Ovary (tissue), 10 donors: ENCODE measurements at places on chromosomes 11 and 22.

GRCh38 chr11:4704054-4704789 lies at the start of gene MMP26:
MMP26 (plus strand) TSS chr11:4704784.
- H3K36me3 ChIP-seq, result no peaks in the 10 kb centered on the region
- no peaks in the 10 kb centered on the region for H3K27me3 ChIP-seq
- H3K27ac ChIP-seq, result no peak within 1 kb of the TSS
- no peaks in the 10 kb centered on the region for H3K4me1 ChIP-seq
- no peak within 1 kb of the TSS for H3K4me3 ChIP-seq

DNA sequence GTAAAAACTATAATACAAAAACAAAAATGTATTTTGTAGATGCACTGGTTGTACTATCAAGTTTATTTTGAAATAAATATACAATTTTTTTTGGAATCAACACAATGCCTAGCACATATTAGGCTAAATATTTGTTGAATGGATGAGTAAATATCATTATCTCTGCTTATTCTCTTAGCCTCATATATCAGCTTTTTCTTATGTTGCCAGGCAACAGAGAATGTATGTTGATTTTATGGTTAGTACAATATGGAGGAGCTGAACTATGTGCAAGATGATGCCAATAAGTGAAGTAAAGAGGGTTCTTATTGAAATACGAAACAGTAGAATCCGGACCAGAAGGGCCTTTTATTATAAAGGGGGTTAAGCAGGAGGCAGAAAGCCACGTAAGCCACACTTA lies 94.9 kb downstream of the FAR1 start:
- no peak for DNase-seq
- no peaks in the 10 kb centered on the region for H3K4me1 ChIP-seq
- no peak overlapping the region for H3K4me3 ChIP-seq
- H3K27me3 ChIP-seq, result no peaks in the 10 kb centered on the region

- H3K36me3 ChIP-seq, result no peaks in the 10 kb centered on the region
- peak; percentile 40 for DNase-seq
- H3K4me1 ChIP-seq, result peaks cover 24% of the 10 kb centered on the region
- no peaks in the 10 kb centered on the region for H3K27me3 ChIP-seq
- H3K27ac ChIP-seq, result peak overlapping the region; percentile 67
Observed at GRCh38 chr22:28917747-28918549, 34.6 kb downstream of the ZNRF3 start.

- no peaks in the 10 kb centered on the region for H3K27me3 ChIP-seq
- no peak overlapping the region for H3K27ac ChIP-seq
- H3K4me1 ChIP-seq, result no peaks in the 10 kb centered on the region
Observed at GRCh38 chr22:32979606-32980005, 78.6 kb downstream of the SYN3 start.

- H3K27ac ChIP-seq, result no peak overlapping the region
- no peaks in the 10 kb centered on the region for H3K36me3 ChIP-seq
- H3K4me1 ChIP-seq, result no peaks in the 10 kb centered on the region
- peak; percentile 36 for DNase-seq
Observed at GRCh38 chr11:33802194-33802950, 28.1 kb upstream of the FBXO3 start.

- no peaks in the 10 kb centered on the region for H3K36me3 ChIP-seq
- no peaks in the 10 kb centered on the region for H3K4me1 ChIP-seq
- no peak overlapping the region for H3K4me3 ChIP-seq
- H3K27ac ChIP-seq, result no peak overlapping the region
- H3K27me3 ChIP-seq, result no peaks in the 10 kb centered on the region
Observed at GRCh38 chr11:19818619-19819018, 106.0 kb downstream of the NAV2 start.

DNA sequence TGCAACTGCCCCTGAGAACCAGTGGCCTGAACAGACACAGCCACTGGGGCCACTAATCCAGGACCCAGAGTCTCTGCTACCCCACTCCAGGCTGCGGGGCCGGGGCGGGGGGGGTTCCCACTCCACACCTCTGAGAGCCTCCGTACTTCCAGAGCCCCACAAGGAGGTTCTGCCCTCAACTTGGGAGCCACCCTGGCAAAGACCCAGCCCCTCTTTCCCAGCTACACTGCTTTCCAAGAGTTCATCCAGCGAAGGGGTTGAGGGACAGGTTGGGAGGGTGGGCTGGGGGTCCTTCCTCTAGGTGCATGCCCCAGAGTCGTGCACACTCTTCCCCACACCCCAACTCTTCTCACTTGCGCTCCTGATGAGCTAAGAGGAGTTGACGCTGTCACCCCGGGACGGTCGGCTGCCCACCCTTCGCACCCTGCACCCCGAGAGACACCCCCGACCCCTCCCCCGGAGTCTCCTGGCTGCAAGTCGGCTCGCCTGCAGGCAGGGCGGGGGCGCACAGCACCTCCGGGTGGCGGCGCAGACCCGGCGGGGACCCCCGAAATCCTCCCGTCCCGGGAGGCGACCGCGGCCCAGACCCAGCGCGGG lies 531 bp downstream of the RAB3IL1 start:
- H3K27ac ChIP-seq, result peak overlapping the region; percentile 91
- no peaks in the 10 kb centered on the region for H3K36me3 ChIP-seq

DNA sequence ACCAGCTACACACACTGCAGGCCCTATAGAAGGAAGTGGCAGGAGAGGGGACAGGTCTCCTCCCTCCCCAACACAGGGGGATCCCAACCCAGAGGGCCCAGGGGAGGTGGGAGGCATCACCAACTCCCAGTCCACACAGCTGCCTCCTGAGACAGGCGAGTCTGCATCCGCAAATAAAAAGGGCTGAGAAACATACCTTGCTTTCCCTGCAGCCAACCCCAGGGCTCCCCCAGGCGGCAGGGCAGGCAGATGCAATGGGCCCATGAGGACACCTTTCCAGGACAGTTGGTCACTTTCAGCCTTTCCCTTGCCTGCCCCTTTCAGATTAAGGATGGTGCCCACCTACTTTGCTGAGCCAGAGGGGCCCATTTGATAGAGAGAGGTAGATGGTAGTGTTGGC lies 180.0 kb downstream of the BRD1 start:
- H3K36me3 ChIP-seq, result no peaks in the 10 kb centered on the region
- H3K4me3 ChIP-seq, result no peak overlapping the region
- H3K27me3 ChIP-seq, result no peaks in the 10 kb centered on the region
- no peak for DNase-seq
- H3K27ac ChIP-seq, result no peak overlapping the region

DNA sequence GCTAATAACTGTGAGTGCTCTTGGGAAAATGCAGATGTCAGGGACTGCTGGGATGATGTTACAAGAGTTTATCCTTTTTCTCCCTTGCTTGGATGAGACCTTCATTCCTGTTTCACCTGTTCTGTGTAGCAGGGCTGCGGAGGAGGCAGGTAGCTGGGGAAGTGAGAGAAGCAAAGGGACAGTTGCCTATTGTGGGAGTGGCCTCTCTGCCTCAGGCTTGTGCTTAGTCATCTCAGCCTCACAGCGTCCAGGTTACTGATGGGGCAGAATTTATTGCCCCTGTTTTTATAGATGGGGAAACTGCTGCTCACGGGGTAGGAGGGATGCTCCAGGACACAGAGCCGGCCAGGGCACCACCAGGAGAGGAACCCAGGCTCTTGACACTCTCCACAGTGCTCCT lies 1.7 kb downstream of the STX3 start:
- no peak for DNase-seq
- no peaks in the 10 kb centered on the region for H3K36me3 ChIP-seq
- H3K27me3 ChIP-seq, result no peaks in the 10 kb centered on the region
- H3K4me1 ChIP-seq, result peaks cover 6% of the 10 kb centered on the region

GRCh38 chr22:37549704-37550059 lies 10.6 kb upstream of the CDC42EP1 start:
- H3K4me3 ChIP-seq, result no peak overlapping the region
- H3K36me3 ChIP-seq, result no peaks in the 10 kb centered on the region
- H3K4me1 ChIP-seq, result peaks cover 32% of the 10 kb centered on the region
- DNase-seq, result peak; percentile 58

- H3K4me1 ChIP-seq, result peaks cover 12% of the 10 kb centered on the region
- H3K27ac ChIP-seq, result no peak overlapping the region
- H3K36me3 ChIP-seq, result no peaks in the 10 kb centered on the region
Observed at GRCh38 chr11:35785287-35786167, 123.0 kb downstream of the TRIM44 start.

GRCh38 chr11:77308838-77309237 lies 7.4 kb upstream of the GDPD4 start:
- no peaks in the 10 kb centered on the region for H3K36me3 ChIP-seq
- no peaks in the 10 kb centered on the region for H3K27me3 ChIP-seq
- H3K4me1 ChIP-seq, result no peaks in the 10 kb centered on the region
